ENCODE measurements at places on chromosomes 4 and X. TPM values are rescaled to one million over a fixed set of nuclear protein-coding genes. Genes with fewer than 3 reads are reported as not detected.

CAMK2D gene
- 1.3 TPM for total RNA-seq

KLHL13 gene
- 10.0 TPM for total RNA-seq

TIGD2 gene
- 8.1 TPM for total RNA-seq

ZDHHC15 gene
- 2.2 TPM for total RNA-seq

HELT gene
- total RNA-seq: not detected

GC gene
- total RNA-seq: not detected

RPS6KA6 gene
- total RNA-seq: 0.54 TPM

CCDC120 gene
- total RNA-seq: 3.5 TPM

GAGE12E gene
- total RNA-seq: not detected

HERC3 gene
- 21.3 TPM for total RNA-seq

Measured in hematopoietic multipotent progenitor cell (in vitro differentiated cells).